CD4-positive, alpha-beta T cell treated with Interleukin-21 for 1 hour (primary cell): ENCODE measurements at places on chromosomes 16 and 17.

DNA sequence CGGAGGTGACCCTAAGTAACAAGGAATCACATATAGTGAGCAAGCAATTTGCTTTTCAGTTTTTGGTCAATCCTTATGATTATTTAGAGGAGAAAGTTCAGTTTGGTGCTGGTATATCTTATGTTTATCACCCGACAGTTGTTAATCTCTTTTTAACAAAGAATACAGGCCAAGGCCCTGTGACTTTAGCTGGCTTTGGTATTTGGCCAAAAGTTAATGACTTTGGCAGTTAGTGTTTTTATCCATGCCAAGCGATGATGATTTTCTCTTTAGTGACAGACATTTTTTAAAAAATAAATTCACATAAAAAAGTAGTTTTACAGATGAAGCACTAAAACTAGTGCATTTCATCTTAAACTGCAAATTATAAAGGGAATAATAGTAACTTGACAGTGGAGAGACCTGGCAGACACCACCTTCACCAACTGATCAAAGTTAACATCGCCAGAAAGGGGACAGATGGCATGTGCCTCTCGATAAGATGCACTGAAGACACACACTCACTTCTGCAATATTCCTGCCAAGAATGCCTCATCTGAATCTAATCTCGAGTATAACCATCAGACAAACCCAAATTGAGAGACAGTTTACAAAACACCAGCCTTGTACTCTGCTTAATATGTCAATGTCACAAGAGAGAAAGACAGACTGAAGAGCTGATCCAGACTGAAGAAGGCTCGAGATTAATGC, 6.9 kb downstream of the DEXI start:
- no peak for DNase-seq

DNA sequence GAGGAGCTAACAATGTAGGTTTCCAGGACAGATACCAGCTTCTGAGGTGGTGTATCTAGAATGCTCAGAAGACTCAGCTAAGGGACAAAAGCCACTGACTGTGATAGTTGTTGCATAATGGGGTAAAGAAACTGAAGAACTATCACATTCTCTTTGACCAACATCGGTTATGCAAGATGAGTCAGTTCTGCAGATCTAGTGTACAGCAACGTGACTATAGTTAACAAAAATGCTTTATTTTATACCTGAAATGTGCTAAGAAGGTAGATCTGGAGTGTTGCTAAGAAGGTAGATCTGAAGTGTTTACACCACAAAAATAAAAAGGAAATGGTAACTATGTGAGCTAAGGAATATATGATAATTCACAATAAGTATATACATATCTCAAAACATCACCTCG, 2.5 kb downstream of the KRTAP9-6 start:
- no peak for DNase-seq

DNA sequence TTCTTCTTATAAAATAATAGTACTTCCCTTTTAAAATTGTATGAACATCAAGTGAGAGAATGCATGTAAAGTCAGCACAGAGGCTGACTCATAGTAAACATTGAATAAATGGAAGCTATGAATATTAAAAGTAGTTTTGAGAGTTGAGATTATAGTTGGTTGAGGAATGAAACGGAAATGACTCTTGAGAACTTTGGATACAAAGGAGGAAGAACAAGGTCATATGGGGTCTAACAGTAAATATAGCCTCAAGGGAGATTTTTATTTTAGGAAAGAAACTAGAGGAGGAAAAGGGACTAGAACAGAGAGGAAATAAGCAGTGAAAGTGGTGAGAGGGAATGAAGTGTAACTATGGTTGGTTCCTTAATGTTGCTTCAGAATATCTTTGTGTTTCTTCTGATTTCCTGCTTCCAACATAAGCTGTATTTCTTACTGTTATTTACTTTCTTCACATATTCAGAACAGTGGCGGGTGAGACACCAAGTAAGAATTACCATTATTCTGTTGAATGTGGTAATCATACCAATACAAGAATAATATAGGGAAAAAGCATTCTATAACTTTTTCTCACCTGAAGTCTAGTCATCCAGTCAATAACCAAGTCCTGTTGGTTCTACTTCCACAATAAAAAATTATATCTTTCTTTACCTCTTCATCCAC, 165.1 kb downstream of the CHD9 start:
- no peak for DNase-seq

- no peak for DNase-seq
Measured at GRCh38 chr17:13917634-13918033, 151.7 kb upstream of the COX10 start.

DNA sequence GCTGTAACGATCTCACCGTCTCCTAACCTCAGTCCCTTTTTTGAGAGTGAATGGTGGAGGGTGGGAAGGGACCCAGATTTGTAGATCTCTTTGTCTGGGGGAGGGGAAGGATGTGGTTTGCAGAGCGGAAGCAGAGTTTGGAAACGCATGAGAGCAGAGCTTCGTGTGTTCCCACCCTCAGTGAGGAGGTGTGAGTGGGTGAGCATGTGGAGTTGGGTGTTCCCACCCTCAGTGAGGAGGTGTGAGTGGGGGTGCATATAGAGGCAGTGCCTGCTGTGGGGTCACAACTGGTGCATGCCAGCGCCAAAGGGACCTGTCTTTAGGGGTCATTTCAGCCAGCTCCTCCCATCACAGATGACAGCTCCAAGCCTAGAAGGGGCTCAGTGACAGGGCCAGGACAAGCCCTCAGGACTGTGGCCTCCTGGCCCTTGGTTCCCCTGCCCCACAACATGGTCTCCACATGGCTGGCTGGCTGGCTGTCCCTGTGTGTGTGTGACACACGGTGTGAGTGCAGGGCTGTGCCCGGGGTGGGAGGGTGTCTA, 1.8 kb upstream of the CISD3 start:
- peak; percentile 86 for DNase-seq

- no peak for DNase-seq
Measured at GRCh38 chr16:69012906-69013305, 92.5 kb upstream of the HAS3 start.

- no peak for DNase-seq
Measured at GRCh38 chr17:34565713-34566112, 13.7 kb upstream of the TMEM132E start.

DNA sequence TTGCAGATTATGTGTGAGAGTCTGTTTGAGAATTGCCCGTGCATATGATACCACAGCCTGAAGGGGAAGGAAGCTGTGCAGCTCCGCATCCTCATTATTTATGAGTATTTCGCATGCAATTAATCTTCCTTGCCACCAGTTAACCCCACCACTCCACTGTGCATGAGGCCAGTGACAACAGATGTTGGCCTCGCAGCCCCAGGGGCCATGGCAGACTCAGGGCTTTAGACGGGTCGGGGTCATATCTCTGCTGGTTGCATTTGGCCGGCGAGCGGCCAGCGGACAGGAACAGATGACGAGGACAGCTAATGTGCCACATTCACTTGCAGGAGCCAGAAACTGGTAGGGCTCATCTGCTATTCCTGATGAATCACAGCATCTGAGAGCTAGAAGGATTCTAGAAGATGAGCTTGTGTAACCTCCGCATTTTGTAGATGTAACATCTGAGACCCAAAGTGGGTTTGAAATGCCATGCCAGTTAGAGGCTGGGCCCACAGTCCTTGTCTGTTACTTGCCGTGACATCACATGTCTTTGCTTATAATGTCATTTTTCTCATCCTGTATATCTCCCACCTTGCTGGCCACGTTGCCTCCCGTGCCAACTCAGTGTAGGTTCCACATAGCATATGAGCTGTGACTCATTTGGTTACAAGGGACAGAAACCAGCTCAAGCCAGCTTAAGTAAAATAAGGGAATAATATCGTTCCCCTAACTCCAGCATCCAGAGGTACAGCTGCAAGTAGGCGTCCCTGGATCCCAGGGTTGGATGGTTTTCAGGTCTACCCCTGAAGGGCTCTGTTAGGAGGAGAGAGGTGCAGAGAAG, 137.2 kb downstream of the SNX29 start:
- DNase-seq = no peak

DNA sequence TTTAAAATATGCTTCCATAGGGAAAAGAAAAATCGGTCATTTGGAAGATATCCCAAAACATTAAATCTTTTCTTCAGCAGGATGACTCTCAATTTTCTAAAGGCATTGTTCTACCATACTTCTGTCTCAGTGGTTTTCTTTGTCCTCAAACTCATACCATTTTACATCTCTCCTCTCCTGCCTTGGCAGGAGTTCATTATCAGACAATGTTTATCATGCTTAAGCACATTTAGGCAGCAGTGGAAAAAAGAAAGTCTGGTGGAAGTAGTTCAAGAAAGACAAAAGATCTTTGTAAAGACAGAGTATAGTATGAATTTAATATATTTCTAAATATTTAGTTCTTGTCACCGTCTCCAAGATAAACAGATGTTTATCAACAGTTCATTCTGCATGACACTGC, 68.2 kb downstream of the CDK12 start:
- no peak for DNase-seq
